NCI-H2171 (cell line): ENCODE measurements at places on chromosomes 13 and 19.

- no peak for DNase-seq
Observed at GRCh38 chr19:40755791-40756190, 4.8 kb downstream of the SNRPA start.

DNA sequence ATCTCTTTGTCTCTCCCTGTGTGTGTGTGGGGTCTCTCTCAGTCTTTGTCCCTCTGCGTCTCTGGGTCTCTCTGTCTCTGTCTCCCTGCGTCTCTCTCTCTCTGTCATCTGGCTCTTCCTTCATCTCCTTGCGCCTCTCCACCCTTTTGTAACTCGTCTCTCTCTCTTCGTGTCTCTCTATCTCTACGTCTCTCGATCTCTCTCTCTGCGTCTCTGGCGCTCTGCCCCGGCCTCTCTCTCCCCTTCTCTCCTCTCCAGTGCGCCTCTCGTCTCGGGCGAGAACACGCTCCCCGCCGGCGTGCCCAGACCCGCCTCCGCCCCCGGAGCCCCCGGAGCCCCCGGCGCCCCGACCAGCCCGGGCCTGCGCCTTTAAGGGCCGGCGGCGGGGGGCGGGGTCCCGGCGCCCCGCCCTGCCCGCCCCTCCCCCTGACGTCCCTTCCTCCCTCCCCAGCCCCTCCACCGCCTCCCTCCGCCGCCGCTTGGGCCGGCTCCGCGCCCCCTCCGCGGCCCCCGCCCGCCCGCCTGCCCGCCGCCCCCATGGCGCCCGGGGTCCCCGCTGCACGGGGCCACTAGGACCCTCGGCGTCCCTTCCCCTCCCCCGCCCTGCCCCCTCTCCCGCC lies at the start of gene MARK4:
Gene MARK4 (plus strand): TSS at position 440 of the 620 bp plus-strand sequence. CDS start 318 bp downstream, outside the sequence.
- DNase-seq, result peak; percentile 78

DNA sequence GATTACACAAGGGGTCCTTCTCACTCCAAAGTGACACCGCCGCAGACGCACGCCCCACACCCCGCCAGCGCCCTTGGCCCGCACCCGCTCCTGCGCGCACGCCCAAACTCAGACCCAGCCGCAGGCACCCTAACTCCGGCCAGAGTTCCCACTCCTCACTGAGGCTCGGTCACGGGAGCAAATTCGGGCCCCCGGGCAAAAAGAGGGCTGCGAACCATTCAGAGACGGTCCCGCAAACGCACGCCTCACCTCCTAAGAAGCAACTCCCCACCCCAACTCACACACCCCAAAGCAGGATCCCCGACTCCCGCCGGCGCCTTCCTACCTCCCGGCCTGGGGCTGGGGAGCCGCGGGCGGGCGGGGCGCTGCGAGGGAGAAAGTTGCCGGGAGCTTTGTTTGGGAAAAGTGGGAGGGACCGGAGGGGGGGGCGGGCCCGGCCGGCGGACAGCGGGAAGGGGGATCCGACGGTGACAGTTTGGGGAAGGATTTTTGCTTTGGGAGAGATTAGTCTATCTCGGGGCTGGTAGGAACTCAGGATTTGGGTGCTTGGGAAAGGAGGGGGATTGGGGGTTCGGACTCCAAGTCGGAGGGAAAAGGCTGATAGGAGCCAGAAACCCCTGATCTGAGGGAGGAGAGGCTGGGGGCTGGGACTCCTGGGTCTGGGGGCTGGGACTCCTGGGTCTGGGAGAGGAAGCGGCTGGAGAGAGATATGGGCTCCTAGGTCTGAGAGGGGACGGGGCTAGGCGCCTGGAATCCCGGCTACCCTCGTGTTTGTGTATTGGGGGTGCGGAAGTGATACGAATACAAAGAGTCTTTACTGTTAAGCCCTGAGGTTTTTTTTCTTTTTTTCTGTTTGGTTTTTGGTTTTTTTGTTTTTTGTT lies at the start of gene TEAD2:
Gene TEAD2 (minus strand): TSS at position 369 of the 881 bp plus-strand sequence. CDS start 2,341 bp downstream, outside the sequence.
- DNase-seq, result no peak

GRCh38 chr19:16224293-16225045 lies 26.8 kb downstream of the AP1M1 start:
- no peak for DNase-seq

DNA sequence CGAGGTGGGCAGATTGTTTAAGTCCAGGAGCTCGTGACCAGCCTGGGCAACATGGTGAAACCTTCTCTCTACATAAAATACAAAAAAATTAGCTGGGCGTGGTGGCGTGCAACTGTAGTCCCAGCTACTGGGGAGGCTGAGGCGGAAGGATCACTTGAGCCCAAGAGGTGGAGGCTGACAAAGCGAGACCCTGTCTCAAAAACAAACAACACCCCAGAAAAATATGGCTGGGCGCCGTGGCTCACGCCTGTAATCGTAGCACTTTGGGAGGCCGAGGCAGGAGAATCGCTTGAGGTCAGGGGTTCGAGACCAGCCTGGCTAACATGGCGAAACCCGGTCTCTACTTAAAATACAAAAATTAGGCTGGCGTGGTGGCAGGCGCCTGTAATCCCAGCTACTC lies 3.4 kb upstream of the HNRNPL start:
- DNase-seq, result no peak

GRCh38 chr19:42140125-42140754 lies 8.0 kb upstream of the POU2F2 start:
- no peak for DNase-seq

GRCh38 chr19:38919837-38920601 lies 8.0 kb upstream of the CCER2 start:
- no peak for DNase-seq

DNA sequence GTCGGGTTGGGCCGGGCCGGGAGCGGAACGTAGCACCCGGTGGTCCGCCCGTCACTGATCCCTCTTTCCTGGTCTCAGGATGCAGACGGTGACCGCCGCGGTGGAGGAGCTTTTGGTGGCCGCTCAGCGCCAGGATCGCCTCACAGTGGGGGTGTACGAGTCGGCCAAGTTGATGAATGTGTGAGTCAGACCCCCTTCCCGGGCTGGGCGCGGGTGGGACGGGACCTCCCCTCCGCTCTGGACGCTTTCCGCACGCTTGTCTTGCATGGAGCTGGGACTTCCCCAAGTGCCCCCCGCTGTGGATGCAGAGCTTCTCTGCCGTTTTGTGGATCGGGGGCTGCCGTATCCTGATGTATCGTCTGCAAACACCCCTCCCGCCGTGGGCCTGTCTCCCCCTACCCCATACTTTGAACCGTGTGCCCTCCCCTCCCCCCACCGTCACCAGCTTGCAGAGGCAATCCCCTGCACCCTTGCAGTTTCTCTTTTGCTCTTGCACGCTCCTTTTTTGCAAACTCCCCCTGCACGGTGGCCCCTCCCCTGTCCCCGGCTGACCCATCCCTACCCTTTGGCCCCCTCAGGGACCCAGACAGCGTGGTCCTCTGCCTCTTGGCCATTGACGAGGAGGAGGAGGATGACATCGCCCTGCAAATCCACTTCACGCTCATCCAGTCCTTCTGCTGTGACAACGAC lies 669 bp downstream of the GADD45B start:
- no peak for DNase-seq

DNA sequence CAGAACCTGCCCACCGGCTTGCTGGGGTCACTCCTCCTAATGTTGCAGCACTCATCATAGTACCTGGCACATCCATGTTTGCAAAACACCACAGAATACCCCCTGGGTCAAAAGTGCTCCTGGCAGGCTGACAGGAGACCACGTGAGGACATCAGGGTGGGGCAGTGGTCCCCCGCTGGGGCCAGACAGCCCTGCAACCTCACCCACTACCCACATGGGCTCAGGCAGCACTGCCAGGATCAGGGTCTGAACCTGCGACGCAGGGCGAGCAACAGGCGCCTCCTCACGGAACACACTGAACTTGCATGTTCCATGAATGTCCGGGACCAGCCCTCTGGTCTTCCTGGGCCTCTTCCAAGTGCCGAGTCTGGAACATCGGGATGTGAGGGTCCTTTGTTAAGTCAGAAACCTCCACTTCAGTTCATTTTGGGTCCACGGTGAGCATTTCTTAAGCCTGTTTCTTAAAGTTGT lies 1.4 kb upstream of the SLC7A9 start:
- no peak for DNase-seq

GRCh38 chr19:4113398-4114088 lies 10.4 kb downstream of the MAP2K2 start:
- DNase-seq, result no peak

DNA sequence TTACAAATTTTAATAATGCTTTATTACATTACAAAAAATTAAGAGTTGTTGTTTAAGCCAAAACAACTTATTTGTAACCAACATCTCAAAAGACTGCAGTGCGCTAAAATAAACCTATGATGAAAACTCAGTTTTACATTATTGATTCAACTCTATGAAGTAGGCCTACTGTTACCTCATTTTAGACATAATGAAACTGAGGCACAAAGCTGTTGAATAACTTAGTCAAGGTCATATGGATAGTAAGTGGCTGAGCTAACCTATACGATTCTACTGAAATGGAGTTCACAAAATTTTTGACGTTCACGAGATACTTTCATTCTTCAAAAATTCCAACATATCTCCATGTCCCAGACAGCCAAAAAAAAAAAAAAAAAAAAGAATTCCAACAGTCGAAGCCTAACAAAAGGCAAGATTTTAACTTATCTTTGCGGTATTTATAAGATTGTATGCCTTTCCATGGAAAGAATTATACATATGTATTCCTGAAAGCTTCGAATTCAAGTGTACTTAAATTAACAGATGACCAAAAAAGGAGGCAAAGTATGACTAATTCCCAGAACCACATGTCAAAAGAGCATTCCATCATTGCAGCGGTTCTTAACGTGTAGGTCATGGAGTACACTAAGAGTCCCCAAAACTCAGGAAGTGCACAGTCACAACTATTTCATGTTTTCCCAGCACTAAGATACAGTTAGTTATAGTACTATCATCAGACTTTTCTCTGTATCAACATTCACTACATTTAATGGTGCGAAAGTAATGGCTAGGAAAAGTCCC lies 69.4 kb downstream of the PSPC1 start:
- DNase-seq, result no peak

DNA sequence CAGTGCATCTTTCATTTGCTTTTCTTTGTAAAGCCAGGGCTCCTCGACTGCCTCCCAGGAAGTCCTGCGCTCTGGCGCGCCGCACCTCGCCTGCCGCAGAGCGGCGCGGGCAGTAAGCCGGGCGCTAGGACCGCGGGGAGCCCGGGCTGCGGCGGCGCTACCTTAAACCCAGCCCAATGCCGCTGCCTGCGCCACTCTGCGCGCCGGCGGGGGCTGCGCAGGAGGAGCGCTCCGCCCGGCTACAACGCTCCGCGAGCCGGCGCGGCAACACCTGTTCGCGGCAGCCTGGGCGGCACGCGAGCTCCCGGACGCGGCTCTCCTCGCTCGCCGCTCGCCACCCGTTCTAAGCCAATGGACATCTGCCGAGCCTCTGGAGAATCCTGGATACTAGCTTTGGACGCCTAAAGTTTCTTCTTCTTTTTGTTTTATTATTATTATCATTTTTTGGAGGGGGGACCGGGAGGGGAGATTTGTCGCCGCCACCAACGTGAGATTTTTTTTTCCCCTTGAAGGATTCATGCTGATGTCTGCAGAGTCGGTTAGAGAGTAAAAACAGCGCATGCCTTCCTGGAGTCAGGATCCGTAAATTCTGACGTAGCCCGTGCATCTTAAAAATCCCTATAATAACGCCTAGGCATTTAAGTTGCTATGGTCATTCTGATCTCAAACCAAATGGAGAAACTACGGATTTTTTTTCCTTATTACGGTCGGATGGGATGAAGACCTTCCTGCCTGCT lies at the start of gene FGF9:
Gene FGF9 (plus strand): TSS at position 191 of the 737 bp plus-strand sequence. CDS start 840 bp downstream, outside the sequence.
- peak; percentile 52 for DNase-seq

DNA sequence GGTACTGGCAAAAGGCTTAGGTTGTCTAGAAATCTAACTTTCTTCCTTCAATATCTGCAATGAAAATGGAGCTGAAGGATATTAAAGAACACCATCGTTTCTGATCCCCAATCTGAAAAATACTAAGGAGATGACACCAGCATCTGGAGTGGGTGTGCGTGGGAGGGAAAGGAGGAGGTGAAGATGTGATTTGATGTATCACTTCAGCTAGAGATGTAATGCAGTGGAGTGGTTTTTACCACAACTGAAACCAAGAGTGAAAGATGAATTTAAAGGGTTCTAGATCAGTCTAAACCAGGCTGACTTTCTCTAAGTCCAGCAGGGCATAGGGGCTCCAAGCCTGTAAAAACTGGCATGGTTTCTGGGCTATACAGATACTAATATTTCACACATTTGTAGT lies 148.4 kb downstream of the AKAP11 start:
- DNase-seq, result no peak

DNA sequence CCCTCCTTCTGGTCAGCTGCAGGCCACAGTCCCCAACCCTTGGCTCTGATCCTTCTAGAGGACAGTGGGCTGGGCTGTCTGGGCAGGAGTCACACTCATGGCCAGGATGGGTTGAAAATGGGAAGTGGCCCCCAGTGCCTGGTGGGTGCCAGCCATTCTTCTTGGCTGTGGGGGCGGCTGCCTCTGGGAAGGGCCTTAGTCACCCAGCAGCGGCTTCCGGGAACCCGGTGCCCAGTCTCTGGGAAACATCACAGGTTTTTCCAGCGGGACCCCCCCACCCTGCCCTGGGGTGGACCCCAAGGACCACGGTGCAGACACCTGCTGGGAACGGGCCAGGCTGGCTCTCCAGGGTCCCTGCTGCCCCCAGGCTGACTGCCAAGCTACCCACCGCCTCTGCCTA lies 27.3 kb upstream of the SLC7A10 start:
- DNase-seq, result no peak

DNA sequence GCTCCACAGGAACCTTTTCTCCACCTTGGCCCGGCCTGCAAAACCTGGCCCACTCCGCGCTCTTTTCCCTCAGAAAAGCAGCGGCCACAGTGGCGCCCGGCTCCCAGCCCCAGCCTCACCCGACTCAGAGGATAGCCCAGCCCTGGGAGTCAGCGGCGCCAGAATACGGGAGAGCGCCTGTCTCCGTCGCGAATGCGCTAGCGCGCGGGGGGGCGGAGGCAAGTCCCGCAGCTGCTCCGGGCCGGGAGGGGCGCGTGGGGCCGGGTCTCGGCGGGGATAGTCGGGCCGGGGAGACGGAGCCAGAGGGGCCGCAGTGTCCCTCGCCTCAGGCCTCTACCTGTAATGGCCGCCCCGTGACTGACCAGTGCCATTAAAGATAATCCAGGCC lies at the start of gene ZFP30:
Gene ZFP30 (minus strand): TSS at position 165 of the 388 bp plus-strand sequence. CDS start 7,643 bp downstream, outside the sequence.
- DNase-seq, result peak; percentile 85

GRCh38 chr19:38425810-38426466 lies at the start of gene RASGRP4:
Gene RASGRP4 (minus strand): TSS chr19:38426219. CDS start chr19:38426091, 128 bp downstream.
- no peak for DNase-seq

- no peak for DNase-seq
Observed at GRCh38 chr13:45481688-45482087, 16.9 kb downstream of the COG3 start.

- no peak for DNase-seq
Observed at GRCh38 chr13:79735228-79735627, 254.3 kb downstream of the NDFIP2 start.

- DNase-seq, result no peak
Observed at GRCh38 chr19:5091684-5092480, 123.0 kb downstream of the KDM4B start.

DNA sequence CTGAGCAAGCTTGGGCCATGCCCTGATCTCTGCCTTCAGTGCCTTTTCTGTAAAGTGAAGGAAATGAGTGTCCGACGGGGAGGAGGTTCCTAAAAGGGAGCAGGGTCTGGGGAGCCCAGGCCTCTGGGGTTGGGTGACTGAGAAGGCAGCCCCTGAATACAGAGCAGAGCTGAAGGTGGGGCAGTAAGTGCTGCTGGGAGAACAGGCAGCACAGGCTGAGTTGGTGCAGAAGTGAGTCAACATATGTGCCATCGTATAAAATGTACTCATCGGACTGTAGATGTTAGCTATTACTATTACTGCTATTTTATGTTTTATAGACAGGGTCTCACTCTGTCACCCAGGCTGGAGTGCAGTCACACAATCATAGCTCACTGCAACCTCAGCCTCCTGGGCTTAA lies 1.0 kb upstream of the HAMP start:
- DNase-seq, result no peak
